ENCODE measurements at places on chromosomes 4 and X.

DNA sequence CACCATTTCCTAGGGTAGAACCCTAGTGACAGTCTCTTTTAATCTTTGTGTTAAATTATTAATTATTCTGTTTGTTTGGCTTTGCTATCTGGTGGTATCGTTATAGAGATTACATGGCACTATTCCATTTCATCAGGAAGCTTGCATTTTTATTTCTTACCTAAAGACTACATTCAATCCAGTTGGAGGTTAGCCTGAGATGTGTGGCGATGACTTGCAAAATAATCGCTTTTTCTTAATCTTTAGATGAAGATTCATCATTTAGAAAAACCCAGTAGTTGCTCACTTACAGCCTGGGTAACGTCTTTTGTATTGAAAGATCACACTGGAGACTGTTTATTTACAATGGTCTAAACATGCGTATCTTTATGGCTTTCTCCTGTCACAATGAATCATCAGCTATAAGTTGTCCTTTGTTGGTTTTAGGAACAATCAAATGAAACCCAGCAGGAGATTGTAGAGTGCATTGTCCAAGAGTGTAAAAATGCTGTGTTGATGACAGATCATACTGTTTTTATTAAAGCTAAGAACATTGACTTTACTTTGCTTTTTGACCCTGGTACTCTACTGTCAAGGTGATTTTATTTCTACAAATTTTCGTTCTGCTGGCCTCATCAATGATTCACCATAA lies 281.7 kb upstream of the PITX2 start:
- DNase-seq, result no peak

- no peak for DNase-seq
Measured at GRCh38 chr4:24578364-24578763, 6.0 kb downstream of the DHX15 start.

- DNase-seq, result no peak
Measured at GRCh38 chr4:54439831-54440243, 210.7 kb downstream of the PDGFRA start.

DNA sequence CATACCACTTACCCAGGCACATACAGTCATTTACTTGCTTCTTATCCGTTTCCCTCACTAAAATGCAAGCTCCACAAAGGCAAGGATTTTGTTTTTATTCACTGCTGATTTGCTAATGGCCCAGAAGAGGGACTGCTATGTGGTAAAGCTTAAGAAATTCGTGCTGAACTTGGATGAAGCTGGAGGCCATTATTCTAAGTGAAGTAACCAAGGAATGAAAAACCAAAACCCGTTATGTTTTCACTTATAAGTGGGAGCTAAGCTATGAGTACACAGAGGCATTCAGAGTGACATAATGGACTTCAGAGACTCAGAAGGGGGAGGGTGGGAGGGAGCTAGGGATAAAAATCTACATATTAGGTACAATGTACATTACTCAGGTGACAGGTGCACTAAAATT lies 47.2 kb downstream of the RAB33B start:
- DNase-seq, result no peak

DNA sequence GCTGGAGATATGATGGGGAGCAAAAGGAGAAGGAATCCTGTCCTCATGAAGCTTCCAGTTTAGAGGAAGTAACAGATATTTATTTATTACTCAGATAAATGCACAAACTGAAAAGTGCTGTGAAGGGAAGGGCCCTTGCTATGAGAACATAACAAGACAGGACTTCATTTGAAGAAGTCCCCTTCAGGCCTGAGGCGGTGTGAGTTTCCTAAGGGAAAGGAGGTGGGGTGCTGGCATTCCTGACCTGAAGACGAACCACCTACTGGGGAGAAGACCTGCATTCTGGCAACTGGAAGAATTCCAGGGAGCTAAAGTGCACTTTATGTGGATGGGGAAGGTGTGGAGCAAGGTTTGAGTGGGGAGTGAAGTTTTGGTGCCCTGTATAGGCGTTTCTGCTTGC lies 15.9 kb upstream of the SPARCL1 start:
- DNase-seq, result no peak

DNA sequence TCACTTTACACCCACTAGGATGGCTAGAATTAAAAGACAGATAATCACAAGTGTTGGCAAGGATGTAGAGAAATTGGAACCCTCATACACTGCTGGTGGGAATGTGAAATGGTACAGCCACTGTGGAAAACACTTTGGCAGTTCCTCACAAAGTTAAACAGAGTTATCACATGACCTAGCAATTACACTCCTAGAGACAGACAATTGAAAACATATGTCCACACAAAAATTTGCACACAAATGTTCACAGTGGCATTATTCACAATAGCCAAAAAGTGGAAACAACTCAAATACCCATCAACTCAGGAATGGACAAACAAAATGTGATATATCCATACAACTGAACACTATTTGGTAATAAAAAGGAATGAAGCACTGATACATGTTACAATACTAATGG lies 5.7 kb downstream of the ZNF280C start:
- no peak for DNase-seq

- DNase-seq, result no peak
Measured at GRCh38 chr4:176321589-176321988, 1.8 kb downstream of the SPCS3 start.

GRCh38 chr4:84085986-84086385 lies 413.1 kb downstream of the NKX6-1 start:
- DNase-seq, result no peak
